ENCODE measurements at places on chromosomes 2 and 18.

GRCh38 chr18:2896990-2897389 lies 50.2 kb downstream of the EMILIN2 start:
- no peak for DNase-seq

- no peak for DNase-seq
These were observed 141.0 kb downstream of the UXS1 start for GRCh38 chr2:106053116-106053515.

- DNase-seq: no peak
These were observed 414.5 kb upstream of the GYPC start for GRCh38 chr2:126241411-126241810.

GRCh38 chr2:174266288-174266687 lies 18.0 kb upstream of the OLA1 start:
- DNase-seq: no peak

DNA sequence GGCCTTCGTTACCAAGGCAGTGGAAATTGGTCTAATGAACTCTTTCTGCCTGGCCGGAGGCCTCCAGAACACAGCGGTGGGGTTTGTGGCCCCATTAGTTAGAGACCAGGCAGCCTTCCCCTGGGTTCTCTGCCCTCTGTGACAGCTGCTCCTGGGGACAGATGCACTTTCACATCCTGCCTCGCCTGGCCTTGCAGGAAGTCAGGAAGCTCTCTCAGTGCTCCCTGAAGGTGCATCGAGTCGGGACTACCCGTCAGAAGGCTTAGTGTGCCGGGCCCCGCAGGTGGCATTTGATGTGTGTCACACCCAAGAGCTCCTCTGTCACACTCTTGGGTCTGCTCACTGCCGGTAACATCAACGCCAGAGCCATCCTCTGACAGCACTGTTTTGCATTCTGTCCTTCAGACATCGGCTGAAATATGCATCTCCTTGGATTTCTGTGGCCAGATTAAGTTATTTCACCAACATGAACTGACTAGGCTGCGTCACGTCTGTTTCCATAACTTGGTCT lies 158.3 kb downstream of the LDLRAD4 start:
- DNase-seq: no peak

DNA sequence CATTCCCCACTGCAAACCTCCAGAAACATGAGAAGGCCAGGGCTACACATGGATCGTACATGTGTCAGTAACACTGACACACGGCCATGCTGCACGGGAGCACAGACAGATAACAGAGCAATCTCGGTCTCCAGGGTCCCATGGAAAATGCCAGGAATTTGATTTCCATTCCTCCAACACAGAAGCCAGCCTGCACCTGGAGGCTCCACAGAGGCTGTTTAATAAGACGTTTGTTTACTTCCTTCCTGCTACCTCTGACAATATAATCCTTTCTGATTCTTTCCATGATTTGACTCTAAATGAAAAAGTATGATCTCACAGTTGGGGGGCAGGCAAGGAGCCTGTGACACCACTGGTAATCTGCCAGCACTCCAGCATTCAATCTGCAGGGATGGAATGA lies 210.9 kb upstream of the DDX18 start:
- DNase-seq: no peak

DNA sequence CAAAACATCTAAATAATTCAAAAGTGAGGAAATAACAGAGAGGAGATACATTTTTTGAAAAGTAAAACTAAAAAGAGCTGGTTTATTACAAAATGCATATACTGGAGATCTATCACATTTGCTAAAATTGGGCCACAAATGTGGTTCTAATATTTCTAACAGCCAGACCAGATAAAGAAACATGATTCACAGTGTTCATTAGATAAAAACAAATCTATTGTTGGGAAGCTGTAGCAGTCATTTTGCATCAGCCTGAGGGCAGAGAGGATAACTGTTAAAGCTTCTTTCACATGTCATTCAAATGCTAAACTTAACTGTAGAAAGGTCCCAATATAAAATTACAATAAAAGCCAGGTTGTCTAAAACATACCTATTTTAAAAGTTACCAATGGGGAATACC lies 148.3 kb downstream of the GULP1 start:
- no peak for DNase-seq

DNA sequence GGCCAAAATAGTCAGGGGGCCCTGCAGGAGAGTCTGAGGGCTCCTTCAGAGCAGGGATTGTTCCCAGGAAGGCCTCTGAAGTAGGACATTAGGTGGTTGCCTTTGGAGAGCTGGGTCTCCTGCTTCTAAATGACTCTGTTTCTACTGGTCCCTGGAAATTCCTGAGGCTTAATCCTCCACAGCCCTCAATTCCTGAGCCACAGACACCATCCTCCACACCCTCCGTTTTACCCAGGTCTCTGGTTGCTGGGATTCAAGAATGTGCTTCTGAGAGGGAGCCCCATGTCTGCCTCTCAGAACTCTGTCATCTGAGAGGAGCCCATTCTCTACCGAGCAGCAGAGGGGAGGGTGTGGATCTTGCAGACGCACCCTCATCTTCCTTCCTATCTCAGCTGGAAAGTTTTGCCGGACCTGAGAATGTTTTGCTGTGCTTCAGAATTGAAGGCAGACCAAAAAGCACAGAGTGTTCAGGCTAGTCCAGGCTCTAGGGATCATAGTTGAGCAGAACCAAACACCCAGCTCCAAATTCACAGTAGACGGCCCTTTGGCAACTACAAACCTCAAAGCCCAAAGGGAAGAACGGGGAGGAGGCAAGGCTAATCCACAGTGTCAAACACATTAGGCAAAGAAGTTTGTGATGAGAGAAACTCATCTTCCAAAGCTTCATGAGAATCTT lies 8.1 kb downstream of the VIT start:
- DNase-seq: no peak

DNA sequence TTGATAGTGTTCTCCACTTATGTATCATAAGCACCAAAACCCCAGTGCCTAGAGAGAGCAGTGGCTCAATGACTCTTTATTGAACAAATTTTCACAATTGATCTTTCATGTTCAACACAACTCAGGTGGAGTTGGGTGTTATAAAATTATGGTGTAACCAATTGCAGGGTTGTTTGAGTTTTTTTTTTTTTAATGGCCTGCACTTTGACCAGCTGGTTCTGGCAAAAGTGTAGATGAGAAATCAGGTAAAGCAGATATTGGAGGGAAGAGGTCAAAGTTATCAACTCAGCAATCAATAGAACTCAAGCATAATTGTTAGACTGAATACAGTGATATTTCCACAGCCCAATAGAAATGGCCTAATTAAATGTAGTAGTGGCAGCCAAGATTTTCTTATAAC lies 1386.3 kb downstream of the SUCLG1 start:
- DNase-seq: no peak

GRCh38 chr2:30706534-30707303 lies 100.5 kb downstream of the CAPN13 start:
- no peak for DNase-seq

DNA sequence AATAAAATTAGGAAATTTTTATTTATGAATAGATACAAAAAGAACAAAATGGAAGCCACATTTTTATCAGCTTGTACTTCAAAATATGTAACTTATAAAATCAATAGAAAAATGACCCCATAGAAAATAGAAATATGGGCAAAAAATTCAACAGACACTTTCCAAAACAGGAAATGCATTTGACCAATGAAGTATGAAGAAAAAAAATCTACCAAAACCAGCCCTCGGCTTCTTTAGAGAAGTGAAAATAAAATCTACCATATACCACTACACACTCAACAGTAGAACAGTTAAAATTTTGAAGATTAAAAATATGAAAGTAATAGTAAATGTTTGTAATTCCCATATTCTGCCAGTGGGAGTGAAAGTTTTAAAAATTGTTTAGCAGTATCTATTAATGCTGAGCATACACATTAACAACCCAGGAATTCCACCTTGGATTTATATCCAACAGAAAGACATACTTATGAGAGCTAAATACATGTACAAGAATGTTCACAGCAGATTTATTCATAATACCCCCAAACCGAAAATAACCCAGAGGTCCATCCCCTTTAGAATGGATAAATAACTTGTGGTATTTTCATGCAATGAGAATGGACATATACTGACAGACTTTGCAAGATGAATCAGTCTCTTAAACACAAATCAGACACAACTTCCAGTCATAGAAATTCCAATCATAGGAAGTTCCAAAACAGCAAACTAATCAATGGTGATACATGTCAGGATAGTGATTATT lies 318.0 kb downstream of the FIGN start:
- DNase-seq: no peak

DNA sequence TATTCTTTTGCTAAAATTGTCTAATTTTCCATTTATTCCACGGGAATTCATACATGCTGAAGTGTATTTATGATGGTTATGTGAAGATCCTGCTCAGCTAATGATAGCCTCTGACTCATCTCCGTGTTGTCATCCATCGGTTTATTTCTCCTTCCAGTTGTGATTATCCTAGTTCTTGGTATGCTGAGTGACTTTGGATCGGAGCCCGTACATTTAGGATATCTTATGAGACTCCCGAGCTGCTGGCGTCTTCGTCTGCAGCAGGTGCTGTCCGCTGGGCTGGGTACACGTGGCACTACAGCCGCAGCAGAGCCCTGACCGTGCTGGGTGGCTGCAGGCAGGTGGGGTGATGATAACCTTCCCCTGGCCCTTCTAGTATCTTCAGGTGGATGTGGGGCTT lies 40.1 kb upstream of the GALR1 start:
- no peak for DNase-seq

DNA sequence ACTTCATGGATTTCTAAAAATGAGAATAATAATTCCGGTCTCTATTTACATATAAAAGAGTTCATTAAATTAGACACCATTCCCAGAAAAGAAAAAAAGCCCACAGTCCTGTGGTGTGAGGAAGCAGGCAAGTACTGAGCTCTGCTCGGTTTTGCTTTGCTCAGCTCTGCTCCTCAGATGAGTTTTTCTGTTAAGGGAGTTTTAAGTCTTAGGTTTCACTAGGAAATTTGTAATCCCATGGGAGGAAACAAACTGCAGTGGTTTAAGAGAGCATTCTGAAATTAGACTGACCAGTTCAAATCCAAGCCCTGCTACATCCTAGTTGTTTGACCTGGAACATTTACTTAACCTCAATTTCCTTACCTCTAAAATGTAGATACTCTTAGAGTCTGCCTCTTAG lies 338.6 kb upstream of the MMADHC start:
- no peak for DNase-seq

GRCh38 chr2:133477616-133477990 lies 90.7 kb downstream of the NCKAP5 start:
- no peak for DNase-seq

- no peak for DNase-seq
These were observed 18.5 kb downstream of the ITGA6 start for GRCh38 chr2:172445851-172446250.

GRCh38 chr2:202423139-202423538 lies 47.0 kb downstream of the BMPR2 start:
- DNase-seq: no peak

GRCh38 chr2:206480161-206480560 lies 36.8 kb downstream of the ADAM23 start:
- no peak for DNase-seq

GRCh38 chr2:34266908-34267697 lies 668.0 kb upstream of the FAM98A start:
- no peak for DNase-seq

GRCh38 chr2:67997528-67997900 lies 65.3 kb downstream of the C1D start:
- DNase-seq: peak; percentile 68

DNA sequence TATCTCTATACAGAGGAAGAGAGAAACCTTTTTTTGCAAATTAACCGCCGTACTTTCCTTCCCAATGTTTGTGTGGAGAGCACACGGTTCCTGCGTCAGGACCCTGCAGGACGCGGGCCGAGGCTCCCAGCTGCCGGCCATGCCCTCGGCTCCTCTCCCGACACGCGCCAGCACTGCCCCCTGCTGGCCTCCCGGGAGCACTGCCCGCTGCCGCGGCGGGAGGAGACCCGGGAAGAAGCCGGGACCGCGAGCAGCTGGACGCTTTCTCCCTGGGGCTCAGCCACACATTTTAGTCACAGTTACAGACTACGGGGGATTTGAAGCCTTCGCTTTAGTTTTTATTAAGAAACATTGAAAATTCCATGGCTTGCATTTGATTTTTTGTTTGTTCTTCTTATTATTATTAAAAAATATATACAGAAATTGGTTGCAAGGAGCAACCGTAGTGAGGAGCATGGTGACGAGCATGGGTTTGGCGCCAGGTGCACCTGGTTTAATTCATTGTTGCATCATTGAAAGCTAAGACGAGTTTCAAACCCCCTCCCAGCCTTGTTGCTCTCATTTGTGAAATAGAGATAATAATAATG lies 401.2 kb downstream of the GALR1 start:
- no peak for DNase-seq

DNA sequence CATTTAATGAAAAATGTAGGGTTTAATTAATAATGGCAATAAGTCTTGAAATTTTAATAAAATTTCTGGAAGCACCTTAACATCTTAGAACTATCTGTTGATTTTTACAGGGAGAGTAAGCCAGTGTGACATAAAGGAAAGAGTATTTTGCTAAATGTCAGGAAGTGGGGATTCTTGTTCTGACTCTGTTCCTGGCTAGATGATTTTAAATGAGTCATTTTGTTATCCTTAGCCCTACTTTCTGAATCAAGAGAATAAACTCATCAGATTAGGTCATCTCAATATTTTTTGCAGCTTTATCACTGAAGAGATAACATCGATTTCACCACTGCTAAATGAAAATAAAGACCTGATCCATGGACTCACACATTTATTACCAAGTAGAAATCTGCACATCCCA lies 377.5 kb upstream of the CYRIA start:
- no peak for DNase-seq

- DNase-seq: no peak
These were observed 70.9 kb downstream of the AAK1 start for GRCh38 chr2:69572641-69573040.

DNA sequence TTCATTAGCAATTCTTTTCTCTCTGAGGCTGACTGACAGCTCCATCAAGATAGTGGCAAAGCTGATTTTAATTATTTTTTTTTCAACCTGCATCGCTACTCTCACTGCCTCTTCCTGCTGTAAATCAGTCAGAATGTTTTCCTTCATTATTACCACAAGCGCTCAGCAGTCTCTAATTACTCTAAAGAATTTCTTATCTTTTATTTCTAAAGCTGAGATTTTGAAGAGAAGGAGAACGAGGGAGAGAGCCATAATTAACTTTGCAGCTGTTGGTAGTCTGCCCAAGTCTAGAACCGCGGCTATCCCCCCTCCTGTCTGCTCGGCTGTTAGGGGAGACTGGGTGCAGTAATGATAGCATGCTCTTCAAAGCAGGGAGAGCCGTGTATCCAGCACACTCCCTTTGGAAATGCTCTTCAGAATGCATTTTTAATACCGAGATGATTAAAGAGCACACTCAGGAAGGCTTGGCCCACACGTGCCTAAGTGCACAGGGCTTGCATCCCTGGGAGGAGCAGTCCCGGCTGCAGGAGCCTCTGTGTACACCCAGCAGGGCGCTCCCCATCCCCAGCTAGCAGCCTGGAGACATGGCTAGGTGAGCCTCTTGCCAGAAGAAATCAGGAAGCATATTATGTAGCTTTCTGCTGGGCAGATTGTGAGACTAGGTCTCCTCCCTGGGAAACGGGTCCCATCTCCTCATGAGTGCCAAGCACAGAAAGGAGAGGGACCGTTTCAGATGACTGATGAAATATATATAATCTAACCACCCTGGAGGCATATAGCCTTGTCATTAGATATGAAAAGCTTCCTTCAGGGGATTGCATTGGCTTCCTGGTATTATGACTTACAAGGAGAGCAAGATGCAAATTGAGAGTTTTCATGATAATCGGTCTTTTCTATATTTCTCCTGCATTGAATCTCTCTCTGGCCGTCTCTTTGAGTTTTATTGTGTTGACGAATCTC lies 555.2 kb downstream of the CMPK2 start:
- DNase-seq: no peak

All from glomerular endothelial cell (primary cell).